ENCODE measurements at places on chromosomes 2 and 18.

GRCh38 chr18:69400976-69401225 is 213 bp downstream of the DOK6 start:
- DNase-seq = no peak

GRCh38 chr2:237721458-237721857 is 77.1 kb upstream of the RBM44 start:
- no peak for DNase-seq

DNA sequence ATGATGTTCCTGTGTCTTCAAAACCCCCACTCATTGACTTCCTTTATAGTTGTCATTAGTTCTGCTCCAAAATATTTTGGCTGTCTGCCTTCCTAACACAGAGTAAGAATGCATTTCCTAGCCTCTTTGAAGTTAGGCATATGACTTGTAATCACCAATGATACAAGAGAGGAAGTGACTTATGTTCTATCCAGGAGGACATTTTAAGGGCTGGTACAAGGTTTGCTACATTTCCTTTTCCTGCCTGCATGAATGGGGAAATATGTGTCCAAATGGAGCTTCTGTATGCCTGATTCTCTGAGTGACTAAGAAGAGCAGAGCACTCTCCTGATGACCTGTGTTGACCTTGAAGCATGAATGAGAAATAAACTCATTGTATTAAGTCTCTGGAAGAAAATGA is 115.1 kb downstream of the PLCL1 start:
- DNase-seq = no peak

GRCh38 chr18:48184118-48184517 is 225.1 kb downstream of the ZBTB7C start:
- peak; percentile 54 for DNase-seq

GRCh38 chr2:46298522-46299353 is 1.5 kb downstream of the EPAS1 start:
- DNase-seq = no peak

GRCh38 chr18:79064228-79064627 is 5.0 kb upstream of the ATP9B start:
- no peak for DNase-seq

DNA sequence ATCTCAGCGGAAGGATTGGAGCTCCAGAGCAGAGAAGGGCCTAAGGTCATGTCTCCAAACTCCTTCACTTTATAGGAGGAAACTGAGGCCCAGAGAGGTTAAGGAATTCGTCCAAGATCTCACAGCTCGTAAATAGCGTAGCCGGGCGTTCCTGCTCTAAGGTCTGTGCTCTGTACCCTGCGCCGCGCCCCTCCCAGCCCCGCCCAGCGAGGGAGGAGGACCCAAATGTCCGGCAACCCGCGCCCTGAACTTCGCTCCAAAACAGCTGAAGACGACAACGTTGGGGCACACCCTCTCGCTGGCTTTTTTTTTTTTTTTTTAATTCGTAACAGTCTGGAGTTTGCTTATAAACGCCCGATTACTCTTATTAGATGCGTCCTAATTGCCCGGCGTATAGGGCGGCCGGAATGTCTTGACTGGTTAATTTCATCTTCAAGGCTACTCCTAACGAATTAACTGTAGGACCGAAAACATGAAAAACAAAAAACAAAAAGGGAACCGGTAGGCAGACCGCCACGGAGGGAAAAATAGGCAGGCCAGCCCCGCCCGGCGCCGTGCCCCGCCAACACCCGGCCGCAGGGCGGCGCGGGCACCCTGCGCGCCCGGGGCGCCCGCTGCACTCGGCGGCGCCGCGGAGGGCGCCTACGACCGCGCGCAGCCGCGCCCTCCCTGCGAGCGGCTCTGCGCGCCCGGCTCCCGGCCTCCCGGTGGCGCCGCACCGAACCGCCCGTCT is 928 bp upstream of the FOSL2 start:
- DNase-seq = peak; percentile 77

DNA sequence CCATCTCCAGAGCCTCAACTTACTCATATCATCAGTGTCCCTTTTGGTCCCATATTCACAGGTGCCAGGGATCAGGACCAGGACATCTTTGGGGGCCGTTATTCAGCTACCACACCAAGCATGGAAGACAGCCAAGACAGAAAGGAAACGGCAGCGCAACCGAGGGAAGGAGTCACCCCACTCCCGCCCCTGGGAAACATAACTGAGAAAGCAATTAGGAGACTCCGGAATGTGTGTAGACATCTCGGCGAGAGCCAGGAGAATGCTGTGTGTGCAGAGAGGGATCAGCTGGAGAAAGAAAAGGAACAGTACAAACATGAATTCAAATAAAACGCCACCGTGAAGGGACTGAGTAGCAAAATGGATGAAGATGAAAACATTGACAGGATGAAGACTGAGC is 13.4 kb upstream of the BOK start:
- no peak for DNase-seq

DNA sequence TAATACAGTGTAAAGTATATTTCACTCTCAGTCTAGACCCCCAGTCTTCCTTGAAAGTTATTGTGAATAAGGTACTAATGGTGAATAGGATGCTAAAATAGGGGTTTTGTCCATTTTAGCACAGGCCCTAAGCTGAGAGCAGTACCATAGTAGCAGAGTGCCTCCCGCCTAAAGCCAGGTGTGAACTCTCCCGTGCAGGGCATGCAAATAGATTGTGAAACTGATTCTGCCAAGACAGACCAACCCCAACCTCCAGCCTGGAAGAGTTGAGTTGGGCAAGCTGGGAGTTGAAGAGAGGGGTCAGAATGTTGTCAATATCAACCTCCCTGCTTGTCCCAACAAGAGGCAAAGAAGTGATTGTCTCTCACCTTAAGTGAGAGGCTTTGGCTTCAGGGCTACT is 97.4 kb upstream of the CYRIA start:
- no peak for DNase-seq

GRCh38 chr2:119879502-119879901 is 119.8 kb downstream of the PTPN4 start:
- peak; percentile 75 for DNase-seq

GRCh38 chr2:129799036-129799958 is 180.2 kb upstream of the RAB6C start:
- no peak for DNase-seq

- no peak for DNase-seq
These were observed 69.9 kb downstream of the RHBDD1 start for GRCh38 chr2:226905718-226906117.

- peak; percentile 99 for DNase-seq
These were observed 245.6 kb upstream of the TCF4 start for GRCh38 chr18:55833543-55833942.

- no peak for DNase-seq
These were observed 113.6 kb upstream of the STK17B start for GRCh38 chr2:196284866-196285557.

DNA sequence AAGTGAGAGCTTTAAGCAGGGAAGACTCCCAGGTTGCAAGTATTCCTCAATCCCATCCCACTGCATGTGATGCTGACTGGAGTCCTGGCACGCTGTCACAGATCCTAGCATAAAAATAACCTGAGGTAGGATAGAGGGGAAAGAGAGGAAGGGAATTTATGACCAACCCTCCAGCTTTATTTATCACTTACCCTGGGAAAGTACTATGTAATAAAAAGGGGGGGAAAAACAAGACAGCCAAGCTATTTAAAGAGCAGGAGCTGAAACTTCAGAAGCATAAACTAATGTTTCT is 122.2 kb downstream of the SLC8A1 start:
- no peak for DNase-seq

DNA sequence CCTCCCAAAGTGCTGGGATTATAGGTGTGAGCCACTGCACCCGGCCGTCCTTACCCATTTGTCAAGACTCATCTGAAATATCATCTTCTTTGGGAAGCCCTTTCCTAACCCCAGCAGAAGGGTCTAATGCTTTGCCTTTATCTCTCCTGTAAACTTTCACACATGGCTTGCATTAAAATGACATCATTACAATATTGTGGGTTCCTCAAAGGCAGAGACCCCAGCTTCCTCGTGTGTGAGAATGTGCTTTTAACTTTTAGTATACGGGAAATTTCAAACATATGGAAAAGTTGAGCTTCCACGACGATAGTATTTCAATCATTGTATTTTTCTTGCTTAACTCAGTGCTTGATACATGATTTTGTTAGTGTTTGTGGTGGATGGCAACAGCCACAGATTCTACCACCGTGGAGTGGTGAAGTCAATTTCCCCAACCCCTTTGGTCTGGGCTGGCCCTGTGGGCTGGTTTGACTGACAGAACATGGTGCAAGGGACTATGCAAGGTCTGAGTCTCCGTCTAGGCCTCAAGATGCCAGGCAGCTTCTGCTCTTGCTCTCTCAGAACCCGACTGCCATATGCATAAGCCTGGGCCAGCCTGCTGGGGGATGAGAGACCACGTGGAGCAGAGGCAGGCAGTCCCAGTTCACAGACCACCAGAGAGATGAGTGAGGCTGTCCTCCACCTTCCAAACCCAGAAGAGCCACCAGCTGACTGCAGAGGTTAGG is 39.9 kb downstream of the NGEF start:
- no peak for DNase-seq

DNA sequence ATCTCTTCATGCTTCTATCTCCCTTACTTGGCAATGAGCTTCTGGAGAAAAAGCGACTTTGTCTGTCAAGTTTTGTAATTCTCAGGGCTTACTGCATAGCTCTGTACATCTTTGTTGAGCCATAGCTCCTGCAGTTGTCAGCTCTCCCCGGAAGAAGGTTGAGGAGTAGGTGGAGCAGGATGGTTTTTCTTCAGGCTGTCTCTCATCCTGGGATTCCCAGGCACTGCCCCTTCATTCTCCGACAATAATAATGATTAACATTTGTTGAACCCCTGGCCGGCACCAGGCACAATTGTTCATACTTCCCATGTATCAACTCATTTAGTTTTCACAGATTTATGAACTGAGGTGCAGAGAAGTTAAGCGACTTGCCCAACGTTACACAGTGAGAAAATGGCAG is 23.5 kb upstream of the RHOB start:
- no peak for DNase-seq

DNA sequence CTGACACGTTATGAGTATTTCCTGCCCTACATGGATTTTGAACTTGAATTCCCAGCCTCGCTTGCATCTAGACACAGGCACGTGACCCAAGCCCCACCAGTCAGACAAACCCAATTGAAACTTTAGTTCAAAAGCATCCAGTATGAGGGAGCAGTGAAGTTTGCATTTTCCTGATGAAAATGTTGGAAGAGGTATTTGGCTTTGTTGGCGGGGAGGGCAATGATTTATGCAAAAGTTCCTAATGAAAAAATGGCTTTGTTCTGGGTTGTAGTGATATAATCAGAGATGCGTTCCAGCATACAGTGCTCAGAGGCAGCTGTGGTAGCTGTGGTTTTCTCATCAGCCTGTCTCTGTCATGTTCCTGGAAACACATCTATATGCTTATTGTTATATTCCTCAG is 36.8 kb upstream of the CPS1 start:
- no peak for DNase-seq

GRCh38 chr2:8620611-8621382 is 61.1 kb upstream of the ID2 start:
- DNase-seq = no peak

DNA sequence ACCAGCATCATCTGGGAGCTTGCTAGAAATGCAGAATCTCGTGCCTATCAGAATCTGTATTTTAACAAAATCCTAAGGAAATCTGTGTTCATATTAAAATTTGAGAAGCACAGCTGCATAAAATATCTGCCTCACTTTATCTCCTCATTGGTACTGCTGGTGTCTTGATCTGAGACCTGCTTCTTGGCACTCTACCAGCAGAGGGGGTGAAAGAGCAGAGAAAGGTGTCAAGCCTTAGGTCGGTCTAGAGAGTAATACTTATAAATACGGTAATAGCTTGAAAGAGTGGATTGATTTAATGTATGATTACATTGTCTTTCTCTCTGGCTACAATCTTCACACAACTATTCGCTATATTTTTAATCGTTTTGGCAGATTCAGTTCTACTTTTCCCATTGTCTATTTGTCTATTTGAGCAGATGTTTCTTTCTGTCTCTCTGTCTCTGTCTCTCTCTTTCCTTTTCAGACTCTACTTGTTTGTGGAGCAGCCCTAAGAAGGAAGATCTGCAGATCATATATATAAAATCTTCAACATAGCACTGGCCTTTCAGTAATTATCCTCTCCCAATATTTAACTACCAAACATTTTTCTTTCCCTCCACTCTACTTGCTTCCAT is 1.7 kb upstream of the GCG start:
- peak; percentile 68 for DNase-seq

- no peak for DNase-seq
These were observed 342.6 kb upstream of the HS6ST1 start for GRCh38 chr2:128661311-128661710.

GRCh38 chr2:217892560-217892959 is 110.2 kb downstream of the TNS1 start:
- no peak for DNase-seq

DNA sequence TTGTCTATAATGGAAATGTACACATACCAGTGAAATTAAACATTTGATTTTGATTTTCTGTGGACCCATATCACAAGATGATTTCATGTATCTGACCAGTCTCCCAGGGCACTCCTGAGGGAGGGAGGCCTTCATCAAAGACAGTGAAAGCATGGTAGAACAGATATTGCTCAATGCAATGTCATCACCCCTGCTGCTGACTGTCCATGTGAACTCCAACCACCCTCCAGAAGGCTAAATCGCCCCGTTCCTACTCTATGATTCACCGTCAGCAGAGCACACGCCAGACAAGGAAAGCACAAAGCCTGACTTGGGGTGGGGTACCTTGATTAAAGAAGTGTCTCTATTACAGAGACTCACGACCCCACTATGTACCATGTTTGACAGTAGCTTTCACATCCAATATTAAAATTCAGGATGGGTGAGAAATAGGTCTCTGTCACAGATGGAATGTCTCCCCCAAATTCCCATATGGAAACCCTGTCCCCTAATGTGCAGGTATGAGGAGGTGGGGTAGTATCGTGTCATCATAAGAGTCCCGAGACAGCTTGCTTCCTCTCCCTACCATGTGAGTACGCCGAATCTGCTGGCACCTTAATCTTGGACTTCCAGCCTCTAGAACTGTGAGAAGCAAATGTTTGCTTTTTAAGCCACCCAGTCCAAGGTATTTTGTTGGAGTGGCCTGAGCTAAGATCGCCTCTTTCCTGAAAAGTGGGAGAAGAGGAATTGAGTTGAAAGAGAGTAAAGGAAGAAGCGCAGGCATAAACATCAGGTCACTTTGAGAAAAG is 42.4 kb downstream of the CYB5A start:
- peak; percentile 93 for DNase-seq

DNA sequence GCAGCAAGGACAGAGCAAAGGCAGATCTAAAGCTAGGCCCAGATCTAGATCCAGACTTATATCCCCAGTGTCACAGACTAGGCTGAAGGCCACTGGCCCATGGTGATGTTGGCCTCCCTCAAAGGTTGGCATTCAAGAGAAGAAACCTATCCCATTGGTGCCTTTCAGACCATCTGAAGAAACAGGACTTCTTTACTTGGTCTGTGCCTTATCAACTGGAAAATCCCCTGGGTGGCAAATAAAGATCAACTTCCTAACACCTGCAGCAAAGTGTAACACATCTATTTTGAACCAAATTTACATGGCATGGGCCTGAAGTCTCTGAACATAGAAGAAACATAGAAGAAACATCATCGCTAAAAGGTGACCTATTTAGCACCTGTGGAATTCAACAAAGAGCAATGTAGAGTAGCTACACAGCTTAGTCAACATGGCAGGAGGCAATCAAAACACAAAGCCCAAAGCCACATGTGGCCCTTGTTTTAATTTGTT is 35.8 kb downstream of the METTL4 start:
- no peak for DNase-seq

DNA sequence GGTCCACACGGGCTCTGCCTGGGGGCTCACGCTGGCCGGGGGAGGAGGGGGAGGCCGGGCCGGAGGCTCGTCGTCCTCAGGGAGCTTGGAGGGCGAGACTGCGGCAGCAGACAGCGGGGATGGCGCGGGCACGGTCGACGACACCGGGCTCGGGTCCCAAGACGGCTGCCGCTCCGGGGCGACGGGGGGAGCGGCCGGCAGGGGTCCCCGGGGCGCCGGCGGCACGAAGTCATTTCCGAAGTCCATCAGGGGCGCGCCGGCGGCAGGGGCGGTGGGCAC is 491 bp downstream of the RTN4 start:
- DNase-seq = no peak

Data from renal cortical epithelial cell (primary cell).